CD8-positive, alpha-beta memory T cell (primary cell): ENCODE measurements at places on chromosomes 11 and 22. TPM values are rescaled to one million over a fixed set of nuclear protein-coding genes. Genes with fewer than 3 reads are reported as not detected.
A peak's percentile ranks its signal among the peaks of the same experiment; 100 is the strongest.

- no peaks in the 10 kb centered on the region for H3K4me1 ChIP-seq
- H3K36me3 ChIP-seq, result no peaks in the 10 kb centered on the region
- H3K4me3 ChIP-seq, result no peak overlapping the region
- no peaks in the 10 kb centered on the region for H3K27me3 ChIP-seq
- no peak overlapping the region for H3K27ac ChIP-seq
- DNase-seq, result no peak
These were observed 471.5 kb downstream of the LRRC4C start for GRCh38 chr11:40987776-40988435.

GRCh38 chr22:46813816-46814597, 51.6 kb downstream of the TBC1D22A start:
- H3K4me3 ChIP-seq, result no peak overlapping the region
- H3K36me3 ChIP-seq, result no peaks in the 10 kb centered on the region
- H3K27me3 ChIP-seq, result no peaks in the 10 kb centered on the region
- peaks cover 6% of the 10 kb centered on the region for H3K4me1 ChIP-seq
- DNase-seq, result no peak

DNA sequence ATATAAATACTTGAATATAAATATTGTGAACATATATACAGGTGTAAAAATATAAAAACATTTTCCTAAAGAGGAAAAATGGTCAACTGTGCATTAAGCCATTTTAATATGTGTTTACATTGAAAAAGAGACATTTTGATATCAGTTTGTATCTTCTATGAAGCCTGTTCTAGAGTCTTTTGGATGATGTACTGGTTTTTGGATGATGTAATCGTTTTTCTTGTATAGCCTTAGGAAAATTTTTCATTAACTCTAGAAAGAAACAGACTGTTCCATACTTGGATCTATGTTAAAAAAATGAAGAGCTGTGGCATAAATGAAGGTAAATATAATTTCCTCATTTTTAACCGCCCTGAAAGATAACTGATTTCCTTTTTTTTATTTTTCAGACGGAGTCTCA, 39.6 kb upstream of the RDX start:
- H3K4me3 ChIP-seq, result no peak overlapping the region
- no peaks in the 10 kb centered on the region for H3K27me3 ChIP-seq
- no peak for DNase-seq
- no peaks in the 10 kb centered on the region for H3K4me1 ChIP-seq
- H3K27ac ChIP-seq, result no peak overlapping the region

The CDC45 gene
- 99.0 TPM for total RNA-seq

DNA sequence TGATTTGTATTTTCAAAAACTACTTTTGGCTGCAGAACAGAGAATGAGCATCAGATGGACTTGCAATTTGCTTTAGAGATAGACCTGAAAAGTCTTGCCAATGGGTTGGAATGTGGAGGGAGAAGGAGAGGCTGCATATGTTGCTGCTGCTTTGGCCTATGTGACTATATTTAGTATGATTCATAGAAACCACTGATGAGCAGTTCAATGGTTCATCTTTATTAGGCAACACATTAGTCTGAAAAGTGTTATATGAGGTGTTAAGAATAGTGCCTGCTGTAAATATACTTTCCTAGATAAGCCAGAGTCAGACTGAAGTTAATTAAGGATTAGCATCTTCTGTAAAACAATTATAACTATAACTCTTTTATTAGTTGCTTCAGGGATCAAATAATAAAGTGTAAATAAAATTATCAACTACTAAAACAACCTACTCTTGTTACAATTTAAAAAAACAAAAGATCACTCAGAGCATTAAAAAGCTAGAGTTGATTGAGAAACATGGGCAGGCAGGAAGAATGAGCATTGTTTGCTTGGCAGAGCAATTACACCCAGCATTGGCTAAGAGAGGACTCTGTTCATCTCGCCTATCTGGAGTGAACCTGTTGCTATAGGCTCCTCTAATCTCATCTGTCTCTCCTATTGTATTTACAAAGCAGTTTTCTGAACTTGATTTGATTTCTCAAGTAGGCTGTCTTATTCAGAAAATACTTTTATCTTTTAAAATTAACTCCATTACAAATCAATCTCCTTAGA, 36.3 kb downstream of the HORMAD2 start:
- no peak overlapping the region for H3K4me3 ChIP-seq
- DNase-seq, result no peak
- no peaks in the 10 kb centered on the region for H3K27me3 ChIP-seq

GRCh38 chr11:35146074-35146521, 7.1 kb downstream of the CD44 start:
- DNase-seq, result peak; percentile 41
- H3K27ac ChIP-seq, result peak overlapping the region; percentile 7
- no peak overlapping the region for H3K4me3 ChIP-seq

DNA sequence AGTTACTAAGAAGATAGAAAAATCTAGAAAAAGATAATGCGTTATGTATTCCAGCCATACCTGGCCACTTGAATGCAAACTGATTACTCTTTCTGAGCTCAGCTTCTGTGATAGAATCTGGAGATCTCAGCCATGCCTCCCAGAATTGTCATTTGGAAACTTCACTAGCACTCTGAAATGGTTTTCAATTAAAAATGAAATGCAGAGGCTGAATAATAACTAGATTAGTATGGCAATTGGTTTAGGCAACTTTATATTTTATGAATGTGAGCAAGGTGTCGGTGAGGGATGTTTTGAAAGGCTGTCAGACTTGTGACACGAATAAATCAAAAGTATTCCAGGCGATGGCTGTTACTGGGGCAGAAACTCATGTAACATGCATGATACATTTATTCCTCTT, 128.8 kb upstream of the SORL1-AS1 start:
- H3K27me3 ChIP-seq, result no peaks in the 10 kb centered on the region
- peaks cover 50% of the 10 kb centered on the region for H3K36me3 ChIP-seq
- no peak overlapping the region for H3K4me3 ChIP-seq
- peaks cover 18% of the 10 kb centered on the region for H3K4me1 ChIP-seq
- no peak for DNase-seq
- no peak overlapping the region for H3K27ac ChIP-seq

GRCh38 chr11:12110714-12111548, 541 bp downstream of the MICAL2 start:
- peaks cover 17% of the 10 kb centered on the region for H3K4me1 ChIP-seq
- no peaks in the 10 kb centered on the region for H3K27me3 ChIP-seq
- DNase-seq, result peak; percentile 15
- peak overlapping the region; percentile 47 for H3K4me3 ChIP-seq
- peak overlapping the region; percentile 16 for H3K27ac ChIP-seq
- H3K36me3 ChIP-seq, result no peaks in the 10 kb centered on the region

DNA sequence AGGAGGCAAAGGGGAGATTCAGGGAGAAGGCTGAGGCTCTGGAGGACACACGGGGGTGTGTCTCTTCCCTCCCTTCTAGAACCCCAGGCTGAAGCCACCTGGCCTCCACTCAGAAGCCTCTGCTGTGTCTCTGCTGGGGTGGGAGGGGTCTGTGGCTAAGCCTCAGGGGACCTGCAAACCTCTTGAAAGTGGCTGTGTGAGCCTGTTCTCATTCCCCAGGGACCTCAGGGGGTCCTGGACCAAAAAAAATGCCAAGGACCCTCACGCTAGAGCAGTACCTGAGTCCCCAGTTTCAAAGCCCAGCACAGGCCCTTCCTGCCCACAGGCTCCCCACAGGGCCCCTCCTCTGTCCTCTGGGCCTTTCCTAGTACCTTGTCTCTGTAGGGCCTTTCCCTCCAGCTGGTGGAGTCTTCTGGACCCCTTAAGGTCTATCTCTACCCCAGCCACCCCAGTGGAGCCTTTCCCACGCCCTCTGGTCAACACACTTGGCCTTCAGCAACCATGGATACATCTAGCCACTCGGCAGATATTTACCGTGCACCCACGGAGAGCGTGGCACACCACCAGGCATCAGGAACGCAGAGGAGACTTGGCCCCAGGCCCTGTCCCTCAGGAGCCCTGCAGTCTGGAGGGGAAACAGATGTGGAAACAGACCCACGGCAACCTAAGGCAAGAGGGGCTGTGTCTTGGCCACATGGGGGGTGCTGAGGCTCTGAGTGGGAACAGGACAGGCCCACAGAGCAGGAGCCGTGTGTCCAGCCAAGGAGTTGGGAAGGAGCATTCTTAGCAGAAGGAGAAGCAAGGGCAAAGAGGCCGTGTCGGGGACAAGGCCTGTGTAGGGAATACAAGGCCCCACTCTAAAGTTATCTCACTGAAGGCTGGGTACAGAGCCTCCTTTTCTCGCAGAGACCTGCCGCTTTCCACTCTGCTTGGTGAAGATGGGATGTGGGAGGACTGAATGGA, 18.5 kb downstream of the PLA2G6 start:
- no peak for DNase-seq
- H3K27ac ChIP-seq, result no peak overlapping the region
- H3K4me1 ChIP-seq, result no peaks in the 10 kb centered on the region
- peaks cover 3% of the 10 kb centered on the region for H3K36me3 ChIP-seq
- H3K4me3 ChIP-seq, result no peak overlapping the region
- no peaks in the 10 kb centered on the region for H3K27me3 ChIP-seq

DNA sequence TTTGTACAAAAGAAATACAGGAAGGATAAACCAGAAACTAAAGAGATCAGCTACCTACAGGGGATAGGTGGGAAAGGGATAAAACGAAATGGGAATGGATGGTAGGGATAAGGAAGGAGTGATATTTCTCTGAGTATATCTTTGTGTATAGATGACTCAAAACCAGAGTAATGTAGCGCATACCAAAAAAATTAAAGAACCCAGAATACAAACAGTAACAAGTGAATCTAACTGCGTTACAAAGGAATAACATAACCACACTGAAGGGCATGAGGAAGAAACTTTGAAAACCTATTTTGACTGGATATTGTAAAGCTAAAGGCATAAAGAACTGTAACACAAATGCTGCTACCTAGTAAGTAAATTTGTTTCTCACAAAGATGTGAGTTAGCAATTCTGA, 37.9 kb downstream of the MAPK1 start:
- no peak overlapping the region for H3K4me3 ChIP-seq
- H3K27me3 ChIP-seq, result no peaks in the 10 kb centered on the region
- no peaks in the 10 kb centered on the region for H3K36me3 ChIP-seq
- peaks cover 48% of the 10 kb centered on the region for H3K4me1 ChIP-seq

- no peaks in the 10 kb centered on the region for H3K36me3 ChIP-seq
- H3K27me3 ChIP-seq, result no peaks in the 10 kb centered on the region
- H3K4me1 ChIP-seq, result no peaks in the 10 kb centered on the region
- no peak for DNase-seq
- H3K27ac ChIP-seq, result no peak overlapping the region
These were observed 34.4 kb downstream of the CCDC34 start for GRCh38 chr11:27328614-27329013.

The QSER1 gene
- total RNA-seq, result 10.6 TPM

GRCh38 chr22:28544431-28544868, 135.2 kb downstream of the TTC28 start:
- no peak overlapping the region for H3K27ac ChIP-seq
- no peaks in the 10 kb centered on the region for H3K4me1 ChIP-seq
- H3K36me3 ChIP-seq, result no peaks in the 10 kb centered on the region
- no peak for DNase-seq

DNA sequence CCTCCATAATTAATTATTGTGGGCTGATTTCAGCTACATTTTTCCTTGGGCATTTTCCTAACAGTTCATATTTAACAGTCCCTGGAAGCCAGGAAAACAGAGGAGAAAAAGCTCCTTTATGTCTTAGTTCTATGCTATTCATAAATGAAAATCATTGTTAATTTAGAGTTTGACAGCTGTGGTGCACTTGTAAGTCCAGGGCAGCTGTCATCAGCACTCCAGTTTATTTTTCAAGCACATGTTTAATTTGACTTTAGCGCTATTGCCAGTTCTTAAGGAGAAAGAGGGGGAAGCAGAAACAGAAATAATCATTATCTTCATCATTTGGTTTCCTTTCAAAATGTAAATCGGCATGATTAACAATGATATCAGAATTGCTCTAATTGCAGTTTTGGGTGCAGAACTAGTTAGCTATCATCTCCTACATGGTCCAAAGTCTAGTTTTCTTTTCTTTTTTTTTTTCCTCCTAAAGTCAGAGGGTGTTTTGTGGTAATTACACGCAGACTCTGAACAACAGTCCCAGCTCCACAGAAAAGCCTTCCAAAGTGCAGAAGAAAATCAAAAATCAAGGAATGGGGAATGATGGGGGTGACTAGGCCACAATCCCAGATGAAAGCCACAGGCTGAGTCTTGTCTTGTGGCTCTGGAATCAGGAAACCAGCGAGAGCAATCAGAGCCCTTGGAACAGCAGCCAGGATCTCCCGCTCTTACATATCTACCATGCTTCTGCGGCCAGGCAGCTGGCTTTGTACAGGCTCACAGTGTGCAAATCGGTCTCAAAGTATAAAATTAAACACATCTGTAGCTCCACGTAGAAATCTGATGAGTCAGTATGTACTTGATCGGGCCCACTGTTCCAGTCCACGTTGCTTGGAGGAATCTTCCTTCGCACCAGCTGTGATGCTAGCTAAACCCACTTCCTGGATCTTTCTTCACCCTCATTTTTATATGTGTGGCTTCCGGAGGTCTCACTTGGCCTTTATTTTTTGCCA, 91.9 kb downstream of the SPON1 start:
- no peaks in the 10 kb centered on the region for H3K27me3 ChIP-seq
- H3K36me3 ChIP-seq, result no peaks in the 10 kb centered on the region
- no peak for DNase-seq
- H3K4me1 ChIP-seq, result peaks cover 9% of the 10 kb centered on the region
- no peak overlapping the region for H3K4me3 ChIP-seq

DNA sequence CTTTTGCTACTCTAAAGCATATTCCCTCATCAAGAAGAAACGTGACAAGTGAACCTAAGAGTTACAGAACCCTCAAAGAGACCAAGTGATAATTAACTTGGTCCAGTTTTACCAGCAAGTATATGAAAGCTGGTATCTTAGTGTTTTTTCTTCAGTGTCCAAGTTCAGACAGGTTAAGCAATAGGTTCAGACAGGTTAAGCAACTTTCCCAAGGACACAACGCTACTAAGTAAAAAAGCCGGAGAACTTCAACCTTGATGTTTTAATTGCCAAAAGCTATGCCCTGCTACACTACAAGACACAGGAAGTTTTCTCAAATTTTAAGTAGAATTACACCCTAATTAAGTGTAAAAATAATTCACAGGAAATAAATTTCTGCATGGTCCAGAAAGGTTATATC, 30.0 kb upstream of the ARHGAP32 start:
- H3K36me3 ChIP-seq, result no peaks in the 10 kb centered on the region
- DNase-seq, result no peak
- H3K4me3 ChIP-seq, result no peak overlapping the region

- H3K4me1 ChIP-seq, result no peaks in the 10 kb centered on the region
- no peaks in the 10 kb centered on the region for H3K27me3 ChIP-seq
- no peak overlapping the region for H3K27ac ChIP-seq
- H3K4me3 ChIP-seq, result no peak overlapping the region
These were observed 46.8 kb downstream of the APIP start for GRCh38 chr11:34869425-34869824.

The SDF2L1 gene
- 74.7 TPM for total RNA-seq
